ENCODE measurements at places on chromosomes 2 and 18. TPM values are rescaled to one million over a fixed set of nuclear protein-coding genes. Genes with fewer than 3 reads are reported as not detected.

- H3K27ac ChIP-seq = no peak overlapping the region
- no peaks in the 10 kb centered on the region for H3K27me3 ChIP-seq
- no peak for DNase-seq
- no peak overlapping the region for H3K4me3 ChIP-seq
Measured at GRCh38 chr2:107585851-107586250, 240.8 kb upstream of the RGPD4 start.

- H3K4me3 ChIP-seq = no peak overlapping the region
- no peaks in the 10 kb centered on the region for H3K27me3 ChIP-seq
- H3K27ac ChIP-seq = no peak overlapping the region
- DNase-seq = no peak
- H3K4me1 ChIP-seq = no peaks in the 10 kb centered on the region
- H3K36me3 ChIP-seq = no peaks in the 10 kb centered on the region
Measured at GRCh38 chr18:24548583-24548982, 88.1 kb downstream of the HRH4 start.

DNA sequence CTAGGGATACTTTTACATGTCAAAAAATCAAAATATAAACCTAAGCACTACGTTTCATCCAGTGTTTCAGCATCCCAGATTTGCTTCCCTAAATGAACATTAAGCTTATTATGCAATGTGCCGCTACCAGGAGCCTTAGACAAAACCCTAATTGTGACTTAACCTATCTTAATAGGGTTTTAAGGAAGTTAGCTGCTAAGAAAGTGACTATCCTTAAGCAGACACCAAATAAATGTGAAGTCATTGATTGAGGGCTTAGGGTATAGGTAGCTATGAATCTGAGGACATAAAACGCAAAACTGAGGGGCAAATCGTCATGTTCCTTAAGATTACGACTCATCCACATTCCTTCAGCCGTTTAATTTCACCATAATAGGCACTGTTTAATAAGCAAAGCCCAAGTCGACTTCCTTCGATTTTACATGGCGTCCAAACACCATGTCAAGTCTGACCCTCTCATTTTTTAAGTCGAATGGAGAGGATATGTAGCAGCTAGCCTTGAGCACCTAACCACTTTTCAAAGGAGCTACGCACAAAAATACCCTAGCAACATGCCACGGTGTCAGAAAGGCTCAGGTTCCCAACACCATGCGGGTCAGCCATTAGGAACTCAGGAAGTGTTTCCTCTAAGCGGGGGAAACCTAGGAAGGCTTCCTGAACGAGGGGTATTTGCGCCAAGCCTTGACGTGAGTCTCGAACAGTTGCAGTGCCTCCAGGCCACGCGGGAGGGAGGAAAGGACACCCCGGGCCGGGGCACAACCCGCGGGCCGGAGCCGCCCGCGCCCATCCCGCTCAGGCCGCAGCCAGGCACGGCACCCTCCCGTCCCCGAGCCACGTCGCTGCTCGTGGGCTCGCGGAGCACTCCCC is 1.0 kb downstream of the HDLBP start:
- H3K27ac ChIP-seq = peak overlapping the region; percentile 95
- DNase-seq = peak; percentile 64
- no peaks in the 10 kb centered on the region for H3K27me3 ChIP-seq
- peak overlapping the region; percentile 13 for H3K4me3 ChIP-seq
- peaks cover 48% of the 10 kb centered on the region for H3K4me1 ChIP-seq

DNA sequence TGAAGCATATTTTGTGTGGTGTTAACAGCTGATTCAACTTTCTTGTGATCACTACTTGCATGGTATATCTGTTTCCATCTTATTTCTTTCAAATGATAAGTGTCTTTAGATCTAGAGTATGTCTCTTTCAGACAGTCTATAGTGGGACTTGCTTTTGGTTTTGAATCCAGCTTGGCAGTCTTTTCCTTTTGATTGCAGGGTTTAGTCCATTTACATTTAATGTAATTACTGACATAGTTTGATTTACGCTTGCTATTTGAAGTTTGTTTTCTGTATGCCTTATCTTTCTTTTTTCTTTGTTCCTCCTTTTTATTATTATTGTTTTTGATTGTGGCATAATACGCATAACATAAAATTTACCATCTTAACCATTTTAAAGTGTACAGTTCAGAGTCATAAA is 9.2 kb upstream of the RALBP1 start:
- H3K27ac ChIP-seq = no peak overlapping the region
- no peaks in the 10 kb centered on the region for H3K4me1 ChIP-seq
- no peak overlapping the region for H3K4me3 ChIP-seq
- no peaks in the 10 kb centered on the region for H3K36me3 ChIP-seq
- DNase-seq = no peak

GRCh38 chr2:179255129-179255528 is 9.5 kb downstream of the SESTD1 start:
- H3K36me3 ChIP-seq = no peaks in the 10 kb centered on the region
- DNase-seq = no peak
- H3K27ac ChIP-seq = no peak overlapping the region
- no peaks in the 10 kb centered on the region for H3K27me3 ChIP-seq
- no peak overlapping the region for H3K4me3 ChIP-seq
- H3K4me1 ChIP-seq = no peaks in the 10 kb centered on the region

Gene VSNL1
- 36.4 TPM for polyA plus RNA-seq

GRCh38 chr2:108244667-108245414 is 5.1 kb downstream of the SULT1C3 start:
- no peaks in the 10 kb centered on the region for H3K4me1 ChIP-seq
- H3K27ac ChIP-seq = no peak overlapping the region
- no peaks in the 10 kb centered on the region for H3K27me3 ChIP-seq
- no peaks in the 10 kb centered on the region for H3K36me3 ChIP-seq

DNA sequence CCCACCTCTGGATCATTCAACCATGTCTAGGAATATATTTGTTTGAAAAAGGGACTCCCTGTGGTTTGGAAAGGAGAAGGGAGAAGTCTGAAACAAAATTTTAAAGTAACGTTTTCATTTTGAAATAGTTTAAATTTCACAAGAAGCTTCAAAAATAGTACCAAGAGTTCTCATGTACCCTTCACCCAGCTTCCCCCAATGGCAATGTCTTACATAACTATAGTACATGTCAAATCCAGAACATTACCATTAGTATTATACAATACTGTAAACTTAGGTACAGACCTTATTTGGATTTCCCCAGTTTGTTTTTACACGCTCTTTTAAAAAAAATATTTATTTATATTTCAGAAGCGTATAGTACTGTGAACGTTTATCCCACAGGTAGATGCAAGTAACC is 4.0 kb upstream of the LYG2 start:
- DNase-seq = no peak
- no peaks in the 10 kb centered on the region for H3K4me1 ChIP-seq
- no peaks in the 10 kb centered on the region for H3K36me3 ChIP-seq
- H3K4me3 ChIP-seq = no peak overlapping the region

DNA sequence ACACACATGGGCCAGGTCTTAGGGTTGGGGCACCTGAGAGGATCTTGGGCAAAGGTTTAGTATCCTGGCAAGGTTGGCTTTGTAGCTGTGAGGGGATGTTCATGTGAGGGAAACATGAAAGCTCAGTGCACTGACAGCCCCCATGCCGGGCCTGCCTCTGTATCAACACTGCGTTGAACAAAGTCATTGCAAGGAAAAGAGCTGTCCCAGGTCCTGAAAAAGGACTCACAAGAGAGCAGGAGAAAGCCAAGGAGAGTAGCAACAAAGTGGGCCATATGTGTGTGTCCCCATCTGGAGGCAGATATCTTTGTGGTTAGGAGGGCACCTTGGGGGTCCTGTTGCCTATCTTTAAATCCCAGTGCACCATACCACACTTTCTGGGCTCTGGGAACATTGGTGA is 237.8 kb upstream of the THSD7B start:
- no peak for DNase-seq
- no peaks in the 10 kb centered on the region for H3K27me3 ChIP-seq
- no peak overlapping the region for H3K4me3 ChIP-seq
- no peak overlapping the region for H3K27ac ChIP-seq

Gene MAP3K2
- polyA plus RNA-seq = 4.2 TPM

Gene GKN1
- 0.68 TPM for polyA plus RNA-seq

Gene ELOA2
- not detected for polyA plus RNA-seq

GRCh38 chr2:136006658-136007057 is 21.2 kb upstream of the DARS1 start:
- H3K27me3 ChIP-seq = no peaks in the 10 kb centered on the region
- DNase-seq = no peak
- H3K27ac ChIP-seq = no peak overlapping the region
- H3K36me3 ChIP-seq = no peaks in the 10 kb centered on the region
- H3K4me3 ChIP-seq = no peak overlapping the region

DNA sequence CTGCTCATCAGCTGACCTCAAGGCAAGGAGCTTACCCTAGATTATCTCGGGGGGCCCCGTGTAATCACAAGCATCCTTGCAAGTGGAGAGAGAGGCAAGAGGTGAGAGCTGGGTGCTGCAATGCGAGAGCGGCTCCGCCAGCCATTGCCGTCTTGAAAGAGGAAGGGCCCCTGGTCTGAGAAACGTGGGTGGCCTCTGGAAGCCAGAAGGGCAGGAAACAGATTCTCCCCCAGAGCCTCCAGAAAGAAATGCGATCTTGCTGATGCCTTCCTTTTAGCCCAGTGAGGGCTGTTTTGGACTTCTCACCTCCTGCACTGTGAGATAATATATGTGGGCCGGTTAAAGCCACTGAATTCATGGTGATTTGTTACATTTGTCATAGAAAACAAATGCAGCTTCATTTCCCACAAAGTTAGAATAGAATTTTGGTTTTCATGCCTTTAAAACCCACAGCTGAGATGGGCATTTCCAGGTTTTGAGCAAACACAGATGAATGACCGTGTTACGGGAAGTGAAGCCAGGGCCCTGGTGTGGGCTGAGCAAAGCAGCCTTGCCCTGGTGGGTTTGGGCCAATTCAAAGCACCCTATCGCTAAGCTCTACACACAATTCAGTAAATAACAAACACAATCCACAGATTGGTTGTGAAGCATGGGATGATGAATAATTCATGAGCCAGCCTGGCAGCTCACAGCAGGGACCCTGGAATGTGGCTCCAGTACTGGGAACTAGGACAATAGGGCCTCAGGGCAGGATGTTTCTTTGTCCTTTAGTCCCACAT is 319.9 kb upstream of the HS6ST1 start:
- DNase-seq = peak; percentile 16
- H3K4me1 ChIP-seq = no peaks in the 10 kb centered on the region
- no peak overlapping the region for H3K27ac ChIP-seq
- no peak overlapping the region for H3K4me3 ChIP-seq

- DNase-seq = no peak
- H3K4me3 ChIP-seq = no peak overlapping the region
- H3K27ac ChIP-seq = no peak overlapping the region
- H3K27me3 ChIP-seq = no peaks in the 10 kb centered on the region
- no peaks in the 10 kb centered on the region for H3K4me1 ChIP-seq
Measured at GRCh38 chr2:53366543-53366942, 401.1 kb upstream of the CHAC2 start.

Gene FTCDNL1
- polyA plus RNA-seq = 3.4 TPM

Gene ZNF385B
- 2.0 TPM for polyA plus RNA-seq

DNA sequence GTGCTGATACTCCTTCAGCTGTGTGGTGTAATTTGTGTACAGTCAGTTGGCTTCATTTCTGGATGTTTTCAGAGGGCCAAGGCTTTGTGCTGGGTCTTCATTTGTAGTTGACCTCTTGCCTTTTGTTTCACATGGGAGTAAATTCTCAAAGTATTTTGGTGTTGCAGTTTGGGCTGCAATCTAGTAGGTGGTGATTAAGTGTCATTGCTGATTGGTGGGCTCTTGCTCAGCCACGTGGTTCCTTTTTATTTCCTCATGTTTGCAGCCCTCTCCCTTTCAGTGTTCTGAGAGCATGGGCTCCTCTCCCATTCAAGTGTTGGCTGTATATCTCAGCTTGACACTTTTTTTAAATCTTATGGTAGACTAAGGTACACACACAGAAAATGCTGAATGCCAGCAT is 96.8 kb downstream of the SNTG2 start:
- DNase-seq = no peak
- H3K4me3 ChIP-seq = no peak overlapping the region
- H3K4me1 ChIP-seq = no peaks in the 10 kb centered on the region
- H3K36me3 ChIP-seq = no peaks in the 10 kb centered on the region
- H3K27ac ChIP-seq = no peak overlapping the region
- H3K27me3 ChIP-seq = no peaks in the 10 kb centered on the region

Gene SPP2
- not detected for polyA plus RNA-seq

Gene ZDBF2
- polyA plus RNA-seq = 10.0 TPM

Gene FBXO48
- 2.8 TPM for polyA plus RNA-seq

- no peak overlapping the region for H3K27ac ChIP-seq
- no peaks in the 10 kb centered on the region for H3K36me3 ChIP-seq
- H3K4me3 ChIP-seq = no peak overlapping the region
- no peaks in the 10 kb centered on the region for H3K4me1 ChIP-seq
- no peak for DNase-seq
Measured at GRCh38 chr18:6055711-6056110, 160.4 kb upstream of the TMEM200C start.

Gene CCDC138
- 1.9 TPM for polyA plus RNA-seq

DNA sequence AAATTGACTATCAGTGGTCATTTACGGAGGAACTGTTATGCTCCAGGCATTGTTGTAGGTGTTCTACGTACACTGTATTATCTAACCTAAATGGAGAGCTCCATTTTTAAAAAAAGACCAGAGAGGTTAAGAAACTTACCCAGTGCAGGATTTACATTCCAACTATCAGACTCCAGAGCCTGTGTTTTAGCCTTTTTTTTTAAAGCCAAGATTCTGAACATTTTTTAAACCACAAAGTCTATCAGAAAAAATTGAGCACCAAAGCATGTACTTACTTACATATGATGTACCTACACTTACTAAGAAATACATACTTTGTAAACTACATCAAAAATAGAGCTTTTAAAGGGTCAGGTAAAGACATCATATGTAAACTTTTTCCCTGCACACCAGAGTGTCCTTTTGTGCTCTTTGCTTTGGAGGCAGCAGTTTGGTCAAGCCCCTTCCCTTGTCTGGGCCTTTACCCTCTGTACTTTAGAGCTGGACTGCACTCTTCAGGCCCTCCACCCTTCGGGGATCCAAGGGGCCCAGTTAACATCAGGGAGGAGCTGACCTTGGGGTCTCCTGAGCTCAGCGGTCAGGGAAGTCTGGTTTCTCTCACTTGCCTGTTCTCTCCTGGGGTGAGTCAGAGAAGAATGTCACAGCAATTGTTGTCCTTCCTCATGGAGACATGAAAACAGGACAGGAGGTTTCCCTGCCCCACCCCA is 58.4 kb downstream of the ITGB1BP1 start:
- no peaks in the 10 kb centered on the region for H3K4me1 ChIP-seq
- no peak overlapping the region for H3K27ac ChIP-seq
- H3K36me3 ChIP-seq = no peaks in the 10 kb centered on the region
- H3K4me3 ChIP-seq = no peak overlapping the region

- H3K36me3 ChIP-seq = no peaks in the 10 kb centered on the region
- no peak overlapping the region for H3K4me3 ChIP-seq
- no peak overlapping the region for H3K27ac ChIP-seq
- H3K4me1 ChIP-seq = no peaks in the 10 kb centered on the region
- DNase-seq = no peak
Measured at GRCh38 chr2:2192091-2192955, 138.8 kb downstream of the MYT1L start.

Data from adrenal gland (tissue), 19 donors.